ENCODE measurements at places on chromosomes 2 and 18.

DNA sequence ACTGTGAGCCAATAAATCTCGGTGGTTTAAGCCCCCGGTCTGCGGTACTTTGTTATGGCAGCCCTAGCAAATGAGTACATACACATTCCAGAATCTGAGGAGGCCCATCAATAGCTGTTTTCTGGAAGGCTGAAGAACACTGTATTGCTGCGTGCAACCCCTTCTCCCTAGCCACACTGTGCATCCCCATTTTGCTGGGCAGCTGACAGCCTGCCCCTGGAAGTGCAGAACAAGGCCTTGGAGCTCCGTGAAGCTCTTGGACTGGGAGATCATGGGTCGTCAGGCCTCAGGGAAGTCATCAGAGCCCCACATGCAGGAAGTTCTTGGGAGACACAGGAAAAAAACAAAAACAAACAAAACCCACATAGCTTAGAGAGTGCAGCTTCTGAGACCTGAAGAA, 90.6 kb upstream of the ST6GAL2 start:
- DNase-seq = no peak

- DNase-seq = no peak
Measured at GRCh38 chr2:241729868-241730267, 4.6 kb upstream of the D2HGDH start.

GRCh38 chr18:29586210-29586609, 1409.3 kb upstream of the CDH2 start:
- DNase-seq = no peak

- DNase-seq = no peak
Measured at GRCh38 chr2:205484215-205484614, 198.1 kb upstream of the NRP2 start.

DNA sequence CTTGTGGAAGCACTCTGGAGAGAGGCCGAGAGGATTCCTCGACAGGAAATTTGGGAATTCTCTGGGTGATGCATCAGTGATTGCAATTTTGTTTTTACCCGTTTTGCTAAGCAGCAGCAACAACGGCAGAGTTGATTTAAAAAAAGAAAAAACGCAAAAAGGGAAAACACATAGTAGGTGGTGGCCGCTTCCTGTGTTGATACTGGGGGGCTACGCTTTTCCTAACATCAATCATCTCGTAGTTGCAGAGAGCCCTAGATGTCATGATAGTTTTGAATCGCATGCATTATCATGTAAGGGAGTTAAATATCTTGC, 271 bp upstream of the RBM43 start:
- no peak for DNase-seq

GRCh38 chr2:181250691-181251090, 206.5 kb upstream of the ITGA4 start:
- DNase-seq = peak; percentile 14

All from AG20443 (cell line).